ENCODE measurements at places on chromosomes 1 and 21.
A peak's percentile ranks its signal among the peaks of the same experiment; 100 is the strongest.

GRCh38 chr21:29462479-29462878 is 163.8 kb downstream of the BACH1 start:
- no peak for DNase-seq

DNA sequence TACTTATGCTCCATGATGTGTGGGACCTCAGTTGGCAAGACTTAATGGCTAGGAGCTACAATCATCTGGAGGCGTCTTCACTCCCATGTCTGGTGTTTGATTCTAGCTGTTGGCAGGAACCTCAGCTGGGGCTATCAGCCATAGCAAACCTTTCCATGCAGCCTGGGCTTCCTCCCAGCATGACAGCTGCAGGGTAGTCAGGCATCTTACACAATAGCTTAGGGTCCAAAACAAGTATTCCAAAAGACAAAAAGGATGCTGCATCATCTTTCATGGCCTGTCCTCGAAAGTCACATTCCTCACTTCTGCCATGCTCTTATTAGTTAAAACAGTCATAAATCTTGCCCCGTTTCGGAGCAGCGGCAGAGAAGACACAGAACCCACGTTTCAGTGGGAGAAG is 90.9 kb downstream of the LRRC8C start:
- no peak for DNase-seq

DNA sequence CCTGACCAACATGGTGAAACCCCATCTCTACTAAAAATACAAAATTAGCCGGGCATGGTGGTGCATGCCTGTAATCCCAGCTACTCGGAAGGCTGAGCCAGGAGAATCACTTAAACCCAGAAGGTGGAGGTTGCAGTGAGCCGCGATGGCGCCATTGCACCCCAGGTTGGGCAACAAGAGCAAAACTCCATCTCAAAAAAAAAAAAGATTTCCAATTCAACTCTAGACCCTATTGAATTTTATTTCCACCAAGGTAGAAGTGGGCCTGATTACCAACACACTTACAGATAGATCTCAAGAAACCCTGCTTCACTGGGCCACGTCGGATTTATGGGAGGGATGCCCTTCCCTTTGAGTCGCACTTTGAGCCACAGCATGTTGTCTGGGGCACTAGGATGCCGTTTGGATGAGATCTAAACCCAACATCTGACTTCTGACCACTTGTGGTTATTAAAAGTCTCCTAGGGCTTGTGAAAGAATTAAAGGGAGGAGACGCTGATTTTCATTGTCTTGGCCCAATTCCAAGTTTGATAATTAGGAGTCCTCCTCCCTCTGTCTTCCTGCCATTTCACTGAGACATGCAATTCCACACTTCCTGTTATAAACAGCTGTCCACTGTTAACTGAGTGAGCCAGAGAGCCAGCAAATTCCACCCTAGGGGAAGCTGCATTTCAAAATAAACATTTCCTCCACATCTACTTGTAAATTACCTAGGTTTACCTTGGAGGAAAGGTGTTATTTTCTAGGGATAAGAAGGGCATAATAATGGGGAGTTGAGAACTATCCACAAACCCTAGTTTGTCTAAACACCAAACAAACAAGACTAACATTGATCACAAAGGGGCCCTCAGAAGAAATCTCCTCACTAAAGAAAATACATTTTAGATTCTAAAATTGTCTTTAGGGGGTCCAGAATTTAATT is 5.2 kb upstream of the RERE start:
- DNase-seq: peak; percentile 95

DNA sequence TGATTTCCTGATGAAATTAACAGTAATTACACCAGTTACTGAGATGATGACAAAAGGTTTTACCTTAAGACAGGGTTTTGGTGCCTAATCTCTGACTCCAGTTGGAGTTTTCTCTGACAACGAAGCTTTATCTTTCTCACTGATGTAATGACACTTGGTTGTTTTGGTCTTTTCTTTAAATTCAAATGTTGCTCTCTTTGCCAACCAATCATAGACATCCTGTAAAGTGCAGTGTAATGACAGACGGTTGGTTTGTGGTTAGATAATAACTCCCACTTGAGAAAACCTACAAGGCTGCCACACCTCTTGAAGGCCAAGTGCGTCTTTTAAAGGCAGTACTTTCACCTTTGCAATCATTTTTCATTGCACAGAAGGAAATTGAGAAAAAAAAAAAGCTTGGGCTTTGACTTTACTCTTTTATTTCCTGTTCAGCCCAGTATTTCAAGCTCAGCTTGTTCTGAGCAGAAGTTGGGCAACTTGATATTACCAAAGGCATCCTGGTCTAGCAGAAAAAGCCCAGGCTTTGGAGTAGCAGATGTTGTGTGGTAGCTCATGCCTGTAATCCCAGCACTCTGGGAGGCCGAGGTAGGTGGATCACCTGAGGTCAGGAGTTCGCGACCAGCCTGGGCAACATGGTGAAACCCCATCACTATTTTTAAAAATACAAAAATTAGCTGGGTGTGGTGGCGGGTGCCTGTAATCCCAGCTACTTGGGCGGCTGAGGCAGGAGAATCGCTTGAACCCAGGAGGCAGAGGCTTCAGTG is 14.9 kb downstream of the PDIK1L start:
- no peak for DNase-seq

GRCh38 chr1:19877821-19878636 is 4.2 kb upstream of the OTUD3 start:
- DNase-seq: peak; percentile 8
